ENCODE measurements at places on chromosomes 6 and 20. TPM values are rescaled to one million over a fixed set of nuclear protein-coding genes. Genes with fewer than 3 reads are reported as not detected.

DNA sequence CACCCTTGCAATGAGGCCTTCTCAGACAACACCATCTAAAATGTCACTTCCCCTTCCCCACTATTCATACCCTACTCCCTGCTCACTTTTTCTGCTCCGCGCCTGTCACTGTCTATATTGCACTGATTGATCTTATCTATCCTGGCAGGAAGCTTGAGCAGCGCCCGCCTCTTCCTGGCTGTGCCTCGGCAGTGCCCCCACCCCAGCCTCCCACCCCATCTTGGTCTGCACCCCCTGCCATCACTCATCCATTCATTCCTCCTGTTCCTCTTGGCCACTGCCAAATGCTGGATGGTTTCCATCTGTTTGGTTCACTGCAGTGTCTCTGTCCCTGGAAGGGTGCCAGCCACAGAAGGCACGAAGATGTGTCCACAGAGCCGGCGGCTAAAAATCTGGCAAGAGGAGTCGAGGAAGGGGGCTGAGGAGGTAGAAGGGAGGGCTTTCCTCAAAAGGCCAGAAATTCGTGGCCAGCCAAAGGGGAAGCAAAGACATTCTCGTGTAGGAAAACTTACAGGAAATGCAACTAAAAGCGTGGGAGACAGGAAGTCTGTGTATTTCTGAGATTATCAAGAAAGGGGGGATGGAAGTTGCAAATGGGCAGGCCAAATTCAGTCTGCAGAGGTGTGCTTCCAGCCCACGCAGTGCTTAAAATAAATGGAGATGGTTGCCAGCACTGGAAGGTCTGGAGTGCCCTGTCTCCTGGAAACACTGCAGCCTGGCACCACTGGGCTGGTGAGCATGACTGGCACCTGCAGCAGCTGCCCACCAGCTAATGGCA is 27.6 kb downstream of the SYNJ2 start:
- DNase-seq, result no peak

- DNase-seq, result no peak
Measured at GRCh38 chr6:77482981-77483380, 19.7 kb upstream of the HTR1B start.

DNA sequence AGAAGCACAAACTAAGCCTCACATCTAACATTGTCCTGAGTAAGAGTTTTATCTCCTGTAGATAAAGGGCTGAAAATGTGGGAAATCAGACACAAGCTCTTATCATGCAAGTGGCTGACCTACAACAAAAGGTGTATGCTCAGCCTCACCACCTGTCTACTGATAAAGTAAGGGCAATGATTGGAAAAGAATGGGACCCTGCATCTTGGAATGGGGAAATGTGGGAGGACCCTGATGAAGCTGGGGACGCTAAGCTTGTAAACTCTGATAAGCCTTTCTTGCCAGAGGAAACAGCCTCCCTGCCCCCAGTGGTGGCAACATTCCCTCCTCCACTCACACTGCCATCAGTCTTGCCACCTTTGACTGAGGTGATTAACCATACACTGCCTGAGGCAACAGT is 166.6 kb downstream of the KHDRBS2 start:
- no peak for DNase-seq

DNA sequence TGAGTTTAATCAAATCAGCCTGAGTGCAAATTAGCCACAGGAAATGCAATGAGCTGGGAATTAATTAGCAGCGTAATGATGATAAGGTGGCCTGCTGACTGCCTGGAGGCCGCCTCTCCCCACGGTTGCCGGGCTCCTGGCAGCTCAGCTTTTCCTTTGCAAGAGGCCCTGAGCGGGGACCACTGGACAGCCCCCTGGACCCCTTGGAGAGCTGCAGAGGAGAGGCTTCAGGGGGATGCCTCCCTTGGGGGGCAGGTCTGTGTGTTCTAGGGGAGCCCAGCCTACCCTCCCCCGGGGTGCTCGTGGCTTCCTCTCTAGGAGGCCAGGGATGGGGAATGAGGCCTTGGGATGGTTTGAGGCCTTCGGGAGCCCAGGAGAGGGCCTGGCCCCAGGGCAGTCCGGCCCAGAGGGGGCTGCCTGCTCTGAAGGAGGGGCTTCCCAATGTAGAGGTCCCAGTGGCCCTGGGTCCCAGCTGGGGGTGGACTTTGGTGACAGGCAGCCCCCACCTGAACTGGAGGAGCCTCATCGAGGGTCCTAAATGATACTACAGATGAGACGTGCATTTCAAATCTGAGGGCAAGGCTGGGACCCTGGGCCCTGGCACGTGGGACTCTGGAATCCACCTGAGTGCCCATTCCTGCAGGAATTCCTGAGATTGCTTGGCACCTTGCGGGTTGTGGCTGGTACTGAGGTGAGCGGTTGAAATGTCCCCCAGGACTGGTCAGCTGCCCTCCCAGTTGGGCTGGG is 66.4 kb upstream of the BHLHE23 start:
- no peak for DNase-seq

DNA sequence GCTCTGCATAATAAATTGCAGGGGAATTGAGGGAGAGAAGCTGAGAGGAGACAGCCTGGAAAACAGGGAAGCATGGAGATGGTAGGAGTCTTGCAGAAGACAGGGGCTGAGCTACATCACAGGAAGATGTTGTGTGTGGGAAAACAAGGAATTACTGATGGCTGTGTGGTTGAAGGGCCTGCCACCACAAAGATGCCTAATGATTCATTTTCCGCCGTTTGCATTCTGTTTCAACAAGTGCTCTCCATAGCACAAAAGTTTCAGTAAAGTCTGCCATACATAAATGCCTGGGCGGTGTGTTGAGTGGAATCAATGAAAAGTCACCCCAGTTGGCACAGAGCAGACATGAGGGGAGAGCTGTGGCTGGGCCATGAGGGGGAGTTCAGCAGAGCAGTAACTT is 5.6 kb upstream of the KLHL31 start:
- DNase-seq, result no peak

- no peak for DNase-seq
Measured at GRCh38 chr6:7697820-7698623, 27.9 kb upstream of the BMP6 start.

DNA sequence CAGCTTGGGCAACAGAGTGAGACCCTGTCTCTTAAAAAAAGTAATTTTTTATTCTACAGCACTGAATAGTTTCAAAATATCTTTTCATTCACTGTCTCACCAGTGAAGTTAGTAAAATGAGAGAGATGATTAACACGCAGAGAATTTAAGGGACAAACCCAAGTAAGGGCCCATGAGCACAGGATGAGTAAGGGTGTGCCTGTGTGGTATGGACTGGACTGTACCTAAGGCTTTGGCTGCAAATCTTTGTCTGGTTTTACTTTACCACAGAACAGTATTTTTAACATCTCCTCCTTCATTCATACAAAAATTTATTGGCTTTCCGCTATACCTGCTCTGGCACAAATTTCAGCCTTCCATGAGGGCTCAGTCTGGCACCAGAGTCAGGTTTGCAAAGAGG is 433.3 kb downstream of the UTRN start:
- DNase-seq, result no peak

GRCh38 chr6:167492100-167492449 is 167.2 kb downstream of the TTLL2 start:
- DNase-seq, result no peak

GRCh38 chr20:23084845-23085365 is 1.2 kb downstream of the CD93 start:
- DNase-seq, result no peak

DNA sequence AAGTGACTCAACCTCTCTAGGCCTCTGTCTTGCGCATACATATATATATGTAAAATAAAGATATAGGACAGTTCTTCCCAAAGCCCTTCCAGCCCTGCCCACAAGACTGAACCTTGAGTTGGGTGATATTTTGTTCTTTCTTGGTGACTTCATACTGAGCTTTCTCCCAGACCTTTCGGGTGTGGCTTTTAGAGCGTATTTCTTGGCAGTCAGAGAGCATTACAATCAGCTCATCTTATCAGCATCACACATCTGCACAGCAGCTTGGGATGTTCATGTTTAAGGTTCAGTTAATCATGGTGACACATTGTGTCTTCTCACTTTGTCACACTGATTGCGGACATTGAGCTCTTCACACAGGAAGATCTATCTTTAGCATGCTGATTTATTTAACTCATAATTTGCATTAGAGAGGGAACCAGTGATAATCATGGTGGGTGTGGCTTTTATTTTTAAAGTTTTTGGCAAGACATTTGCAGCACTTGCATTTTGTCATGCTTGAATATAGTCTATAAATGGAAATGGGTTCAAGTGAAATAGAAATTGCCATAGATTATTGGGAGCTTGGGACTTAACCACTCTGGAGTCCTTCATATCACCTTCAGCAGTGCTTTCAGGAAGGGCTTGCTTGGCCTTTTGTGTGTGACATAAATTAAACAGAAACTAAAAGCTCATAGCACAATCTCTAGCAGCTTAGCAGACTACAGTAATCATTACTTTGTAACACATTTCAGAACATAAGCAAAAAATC is 8.3 kb downstream of the KIF3B start:
- DNase-seq, result no peak

LY6G6C gene
- not detected for total RNA-seq

SPATS1 gene
- total RNA-seq, result not detected

WASF1 gene
- 20.1 TPM for total RNA-seq

All from vagina (tissue), 2 donors.